Mesothelial cell of epicardium (in vitro differentiated cells): ENCODE measurements at places on chromosomes 6 and 20. TPM values are rescaled to one million over a fixed set of nuclear protein-coding genes. Genes with fewer than 3 reads are reported as not detected.

GRCh38 chr20:25283221-25283951, 35.5 kb downstream of the PYGB start:
- no peak for DNase-seq

- DNase-seq, result no peak
Measured at GRCh38 chr20:3696200-3696599, 14.4 kb upstream of the ADAM33 start.

GRCh38 chr6:160420253-160420968, 72.2 kb downstream of the SLC22A3 start:
- no peak for DNase-seq

The LKAAEAR1 gene
- total RNA-seq, result 0.36 TPM in 1 of 3 replicates, not detected in the others

The ACTL10 gene
- total RNA-seq, result 0.63 to 0.86 TPM (median 0.66 TPM) in 3 replicates
